ENCODE measurements at places on chromosomes 5 and 9. TPM values are rescaled to one million over a fixed set of nuclear protein-coding genes. Genes with fewer than 3 reads are reported as not detected.

The GPSM1 gene
- total RNA-seq, result 15.8 TPM

The CDX1 gene
- not detected for total RNA-seq

The IFNA21 gene
- total RNA-seq, result not detected

The SAXO1 gene
- total RNA-seq, result not detected

The GFI1B gene
- not detected for total RNA-seq

The SLC27A6 gene
- 0.99 TPM for total RNA-seq

The KIF24 gene
- 0.33 TPM for total RNA-seq

The FGF1 gene
- total RNA-seq, result 0.78 TPM

The SLC4A9 gene
- total RNA-seq, result not detected

The ITK gene
- total RNA-seq, result 0.78 TPM

The HNRNPAB gene
- total RNA-seq, result 42.0 TPM

Measured in body of pancreas (tissue), 4 donors.